ENCODE measurements at places on chromosomes 7 and 10.

- DNase-seq, result peak; percentile 77
These were observed 90.8 kb downstream of the CHN2 start for GRCh38 chr7:29285444-29285793.

- DNase-seq, result no peak
These were observed 156.5 kb downstream of the WDR37 start for GRCh38 chr10:1212571-1213141.

DNA sequence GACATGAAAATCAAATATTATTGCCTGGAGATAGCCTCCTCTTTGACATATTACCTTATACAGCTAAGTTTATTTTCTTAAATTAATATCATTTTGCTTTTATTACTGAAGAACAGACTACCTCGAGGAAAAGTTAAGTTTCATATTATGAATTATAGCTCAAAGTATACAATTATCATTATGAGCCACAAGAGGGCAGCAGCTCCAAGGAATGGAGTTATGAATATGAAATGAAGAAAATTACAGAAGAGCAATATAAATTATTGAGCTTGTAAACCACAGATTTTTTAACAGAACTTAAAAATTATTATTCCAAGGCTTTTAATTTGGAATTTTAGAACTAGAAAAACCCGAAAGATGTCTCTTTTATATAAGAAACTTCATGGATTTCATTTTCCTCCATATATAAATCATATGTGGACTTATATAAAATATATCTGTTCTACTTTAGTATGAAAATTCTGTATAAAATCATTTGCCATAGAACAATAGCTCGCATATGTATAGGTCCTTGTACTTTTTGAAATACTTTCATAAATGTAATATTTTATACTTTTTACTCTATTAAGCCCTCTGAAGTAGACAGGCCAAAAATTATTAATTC, 40.1 kb downstream of the IQUB start:
- no peak for DNase-seq

DNA sequence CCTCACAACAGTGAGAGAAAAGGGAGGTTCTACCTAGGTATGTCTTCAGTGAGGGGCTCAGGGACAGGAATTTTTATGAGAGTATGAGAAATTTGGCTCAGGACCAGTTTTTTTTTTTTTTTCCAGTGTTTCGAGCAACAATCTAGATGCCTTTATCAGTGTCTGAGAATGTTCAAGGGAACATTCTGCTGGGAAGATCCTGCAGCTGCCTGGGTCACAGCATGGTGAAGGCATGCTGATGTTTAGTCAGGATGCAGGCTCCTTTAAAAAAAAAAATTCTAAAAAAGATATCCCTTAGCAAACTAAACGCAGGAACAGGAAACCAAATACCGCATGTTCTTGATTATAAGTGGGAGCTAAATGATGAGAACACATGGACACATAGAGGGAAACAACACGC, 31.0 kb downstream of the SBDS start:
- no peak for DNase-seq

GRCh38 chr7:51268859-51269258, 47.8 kb downstream of the COBL start:
- DNase-seq, result no peak

GRCh38 chr7:68348401-68348800, 1249.9 kb upstream of the AUTS2 start:
- DNase-seq, result no peak

DNA sequence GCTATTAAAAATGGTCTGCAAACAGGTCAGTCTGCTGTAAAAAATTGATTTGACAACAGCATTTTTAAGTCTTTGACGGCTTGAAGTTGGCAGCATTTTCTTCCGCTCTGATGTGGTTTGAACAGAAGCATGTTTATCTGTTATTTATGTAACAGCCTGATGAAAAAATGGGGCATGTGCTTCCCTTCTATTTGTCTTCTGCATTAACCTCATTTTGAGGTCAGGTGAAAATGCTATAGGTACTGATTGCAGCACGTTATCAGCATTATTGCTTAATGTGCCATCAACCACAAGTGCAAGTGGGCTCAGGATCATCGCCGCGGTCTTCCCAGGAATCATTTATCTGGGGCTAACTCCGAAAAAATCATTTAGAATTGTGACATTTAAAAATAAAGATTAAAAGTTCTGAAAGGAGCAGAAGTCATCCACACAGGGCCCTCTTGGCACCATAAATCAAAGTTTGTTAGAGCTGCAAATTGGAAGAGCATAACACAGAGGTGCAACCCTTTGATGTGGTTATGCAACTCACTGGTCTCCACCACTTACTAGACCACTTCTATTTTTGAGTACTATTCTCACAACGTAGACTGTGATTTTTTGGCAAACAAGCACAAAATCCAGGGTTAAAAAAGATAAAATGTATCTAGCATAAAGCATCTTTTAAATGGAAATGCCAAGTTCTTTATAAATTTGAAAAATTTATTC, 307.7 kb downstream of the MDFIC start:
- DNase-seq, result no peak

- DNase-seq, result no peak
These were observed 151.8 kb upstream of the STK17A start for GRCh38 chr7:43431020-43431595.

DNA sequence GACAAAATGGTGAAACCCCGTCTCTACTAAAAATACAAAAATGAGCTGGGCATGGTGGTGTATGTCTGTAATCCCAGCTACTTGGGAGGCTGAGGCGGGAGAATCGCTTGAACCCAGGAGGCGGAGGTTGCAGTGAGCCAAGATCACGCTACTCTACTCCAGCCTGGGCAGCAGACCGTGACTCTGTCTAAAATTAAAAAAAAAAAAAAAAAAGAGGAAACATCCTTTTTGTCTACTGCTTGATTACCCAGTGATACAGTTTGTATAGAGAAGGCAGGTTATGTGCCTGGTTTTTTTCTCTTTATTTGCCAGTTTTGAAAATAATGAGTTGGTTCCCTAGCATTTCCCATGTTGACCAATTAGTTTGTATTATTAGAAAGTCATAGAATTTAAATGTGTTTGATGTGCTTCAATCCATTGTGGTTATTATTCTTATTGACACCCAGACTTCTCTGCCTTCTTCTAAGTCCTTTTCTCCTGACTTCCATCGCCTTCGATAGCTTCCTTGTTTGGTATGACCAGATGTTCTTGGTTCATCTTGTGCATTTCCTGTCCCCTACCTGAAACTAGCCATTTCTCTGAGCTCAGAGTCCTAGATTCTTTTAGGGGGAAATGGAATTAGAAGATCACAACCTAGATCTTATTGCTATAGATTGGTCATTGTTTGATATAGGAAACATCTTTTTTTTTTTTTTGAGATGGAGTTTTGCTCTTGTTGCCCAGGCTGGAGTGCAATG, 43.2 kb downstream of the VKORC1L1 start:
- DNase-seq, result no peak

DNA sequence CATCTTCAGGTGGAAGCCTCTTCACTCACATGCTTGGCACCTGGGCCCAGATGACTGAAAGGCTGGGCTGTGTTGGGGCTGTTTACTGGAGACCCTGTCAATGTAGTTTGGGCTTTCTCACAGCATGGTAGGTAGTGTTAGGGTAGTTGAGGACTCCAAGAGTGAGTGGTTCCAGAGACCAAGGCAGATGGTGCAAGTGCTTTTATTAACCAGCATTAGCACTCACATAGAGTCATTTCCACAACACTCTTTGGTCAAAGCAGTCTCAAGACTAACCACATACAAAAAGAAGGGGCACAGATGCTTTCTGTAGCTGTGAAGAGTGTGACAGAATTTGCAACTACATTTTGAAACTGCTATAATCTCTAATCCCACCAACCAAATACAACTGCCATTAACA, 135.0 kb downstream of the RTKN2 start:
- no peak for DNase-seq

- DNase-seq, result no peak
These were observed 687.6 kb downstream of the LRMDA start for GRCh38 chr10:76119036-76119435.

DNA sequence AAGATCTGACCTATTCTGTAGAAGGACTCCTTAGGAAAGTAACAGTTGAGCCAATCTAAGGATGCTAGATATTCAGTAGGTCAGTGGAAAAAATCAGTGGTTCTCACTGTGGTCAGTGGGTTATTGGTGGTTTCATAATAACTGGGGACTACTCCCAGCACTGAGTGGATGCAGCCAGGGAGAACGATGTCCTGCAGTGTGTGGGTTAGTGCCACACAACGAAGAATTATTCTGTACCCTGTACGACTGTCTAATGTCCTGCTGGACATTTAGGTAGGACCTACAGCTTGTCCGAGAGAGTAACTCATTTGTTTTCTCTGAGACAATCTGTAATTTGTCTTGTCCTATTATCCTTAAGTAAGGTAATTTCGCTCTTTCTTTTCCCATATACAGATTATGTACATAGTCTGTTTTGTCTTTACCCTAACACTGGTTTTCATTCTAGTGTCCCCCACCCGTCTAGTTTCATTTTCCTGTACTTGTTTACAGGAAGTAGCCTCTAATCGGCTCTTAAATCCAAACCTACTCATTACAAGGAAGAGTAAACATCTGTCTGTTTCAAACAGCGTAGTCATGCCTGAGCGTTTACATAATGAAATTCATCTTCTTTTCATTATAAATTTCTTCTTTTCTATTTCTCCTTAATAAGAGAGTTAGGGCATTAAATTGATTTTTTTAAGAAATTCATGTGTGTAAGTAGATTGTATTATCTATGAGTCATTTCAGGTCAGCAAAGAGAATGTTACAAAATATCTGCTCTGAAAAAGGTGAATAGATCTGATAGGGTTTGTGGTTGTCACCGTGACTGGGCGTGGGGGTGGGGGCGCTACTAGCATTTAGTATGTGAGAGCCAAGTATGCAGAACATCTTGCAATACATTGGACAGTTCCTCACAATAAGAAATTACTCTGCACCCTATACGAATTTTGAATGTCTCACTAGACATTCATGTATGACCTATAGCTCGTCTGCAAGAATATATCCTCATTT, 8.3 kb upstream of the ZC3HAV1L start:
- DNase-seq, result no peak

DNA sequence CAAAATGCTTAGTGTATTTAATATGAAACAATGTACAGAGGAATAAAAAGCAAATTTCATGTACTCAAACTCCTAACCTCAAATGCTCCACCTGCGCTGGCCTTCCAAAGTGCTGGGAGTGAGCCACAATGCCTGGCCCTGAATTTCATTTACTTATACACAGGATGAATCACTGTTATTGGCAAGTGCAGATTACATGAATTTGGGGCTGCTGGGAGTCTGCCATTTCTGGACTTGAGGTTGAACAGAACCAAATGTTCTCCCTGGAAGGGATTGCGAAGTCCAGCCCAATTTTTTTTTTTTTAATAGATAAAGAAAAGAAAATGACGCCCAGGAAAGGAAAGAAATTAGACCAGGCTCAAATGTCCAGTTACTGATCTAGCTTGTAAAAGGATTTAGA, 6.8 kb upstream of the CSTF2T start:
- DNase-seq, result no peak

DNA sequence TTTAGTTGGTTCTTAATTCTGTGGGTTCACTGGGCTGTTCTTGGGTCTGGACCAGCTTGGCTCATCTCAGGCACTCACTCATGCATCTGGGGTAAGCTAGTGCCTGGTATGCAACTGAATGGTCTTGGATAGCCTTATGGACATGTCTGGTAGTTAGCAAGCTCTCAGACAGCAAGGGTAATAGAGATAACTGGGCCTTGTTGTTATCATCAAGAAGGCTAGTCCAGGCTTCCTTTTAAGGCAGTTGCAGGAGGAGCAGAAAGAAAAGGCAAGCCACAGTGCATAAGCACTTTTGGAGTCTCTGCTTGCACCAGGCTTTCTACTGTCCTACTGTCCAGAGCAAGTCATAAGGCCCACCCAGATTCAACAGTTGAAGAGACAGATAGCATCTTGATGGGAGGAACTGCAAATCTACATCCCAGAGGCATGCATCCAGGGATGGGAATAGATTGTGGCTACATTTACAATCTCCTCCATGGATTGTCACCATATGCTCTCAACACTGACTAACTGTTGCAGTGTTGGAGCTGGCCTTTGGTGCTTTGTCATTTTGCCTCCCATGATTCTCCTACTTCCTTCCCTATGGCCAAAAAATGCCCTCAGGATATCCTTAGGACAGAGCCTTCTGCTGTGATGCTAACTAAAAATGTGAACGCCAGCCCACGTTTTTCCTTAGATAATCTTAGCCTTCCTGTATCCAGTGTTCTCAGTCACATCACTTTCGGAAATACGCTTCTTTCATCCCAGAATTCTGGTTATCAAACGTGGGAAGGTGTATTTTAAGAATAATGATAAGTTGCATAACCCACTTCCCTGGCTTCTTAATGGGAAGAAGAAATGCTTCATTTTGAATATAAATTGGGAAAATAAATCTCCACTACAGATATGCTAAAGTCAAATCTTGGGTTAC, 3.6 kb downstream of the GIMAP4 start:
- no peak for DNase-seq

DNA sequence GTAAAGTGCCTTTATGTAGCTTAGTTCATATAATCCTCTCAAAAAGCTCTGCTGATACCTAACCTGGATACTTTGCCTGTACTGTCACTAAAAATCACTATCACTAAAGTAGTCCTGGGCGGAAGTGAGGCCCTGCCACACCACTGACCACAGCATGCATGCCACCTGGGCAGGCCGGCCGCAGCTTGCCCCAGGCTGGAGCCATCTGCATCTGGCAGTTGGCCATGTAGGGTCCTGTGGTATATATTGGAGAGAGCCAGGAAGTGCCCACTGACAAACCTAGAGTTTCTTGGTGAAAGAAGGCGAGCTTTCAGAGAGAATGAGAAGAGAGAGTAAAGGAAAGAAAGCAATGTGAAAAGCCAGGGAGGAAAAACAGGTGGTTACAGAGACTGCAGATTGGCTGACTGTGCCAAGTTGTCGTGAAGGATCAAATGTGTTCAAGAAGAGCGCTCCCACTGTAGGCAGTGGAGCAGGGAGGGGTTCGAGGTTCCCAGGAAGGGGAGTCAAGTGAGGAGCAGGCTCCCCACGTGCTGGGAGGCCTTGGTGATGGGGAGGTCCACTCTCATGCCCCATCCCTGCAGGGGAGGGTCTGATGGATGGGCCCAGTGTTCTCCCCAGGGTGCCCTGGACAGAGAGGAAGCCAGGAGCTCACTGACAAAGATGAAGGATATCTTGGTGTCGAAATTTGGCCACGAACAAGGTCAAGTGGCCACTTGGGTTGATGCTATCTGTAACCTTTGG, 13.6 kb downstream of the LOXL4 start:
- no peak for DNase-seq

GRCh38 chr10:100998183-100998990, 1.2 kb upstream of the LZTS2 start:
- peak; percentile 90 for DNase-seq
